CD4-positive, alpha-beta memory T cell (primary cell): ENCODE measurements at places on chromosomes 16 and 17.

DNA sequence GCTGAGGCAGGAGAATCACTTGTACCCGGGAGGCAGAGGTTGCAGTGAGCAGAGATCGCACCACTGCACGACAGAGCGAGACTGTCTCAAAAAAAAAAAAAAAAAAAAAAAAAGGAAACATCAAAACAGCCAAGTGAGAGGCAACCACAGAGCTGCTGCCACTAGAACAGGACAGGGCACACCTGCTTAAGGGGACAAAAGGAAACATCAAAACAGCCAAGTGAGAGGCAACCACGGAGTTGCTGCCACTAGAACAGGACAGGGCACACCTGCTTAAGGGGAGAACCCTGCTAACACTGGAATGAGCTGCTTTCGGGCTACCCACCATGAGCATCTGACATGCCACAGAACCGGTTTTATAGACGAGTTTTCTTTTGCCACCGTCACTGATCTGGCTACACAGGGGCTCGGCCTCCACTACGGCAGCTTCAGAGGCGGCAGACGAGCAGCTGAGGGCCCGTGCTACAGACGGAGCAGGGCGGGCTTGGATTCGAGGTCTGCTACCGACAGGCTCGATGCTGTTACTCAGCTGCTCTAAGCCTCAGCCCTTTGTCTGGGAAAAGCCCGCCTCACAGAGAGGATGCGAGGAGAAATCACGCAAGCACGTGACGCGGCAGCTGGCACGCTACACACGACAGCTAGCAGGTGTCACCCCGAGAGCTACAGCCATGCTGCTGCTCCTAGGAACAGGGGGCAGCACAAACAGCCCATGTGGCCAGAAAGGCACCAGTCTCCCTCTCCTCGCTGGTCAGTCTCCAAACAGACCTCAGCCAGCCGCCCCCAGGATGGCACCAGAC, 2.0 kb downstream of the P4HB start:
- DNase-seq = no peak

DNA sequence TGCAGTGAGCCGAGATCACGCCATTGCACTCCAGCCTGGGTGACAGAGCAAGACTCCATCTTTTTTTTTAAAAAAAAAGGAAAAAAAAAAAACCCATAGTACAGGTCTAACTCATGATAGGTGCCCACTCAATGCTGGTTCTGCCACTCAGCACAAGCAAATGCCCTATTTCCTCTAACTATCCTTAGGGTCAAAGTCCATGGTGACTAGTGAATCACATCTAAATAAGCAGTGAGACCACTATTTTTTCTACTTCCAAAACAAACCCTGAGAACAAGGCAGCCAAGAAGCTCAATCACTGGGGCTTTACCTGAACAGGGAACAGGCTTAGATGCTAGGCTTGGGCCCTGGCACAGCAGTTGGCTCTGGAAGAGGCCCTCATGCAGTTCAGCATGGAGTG, 3.4 kb downstream of the BLTP2 start:
- DNase-seq = no peak

DNA sequence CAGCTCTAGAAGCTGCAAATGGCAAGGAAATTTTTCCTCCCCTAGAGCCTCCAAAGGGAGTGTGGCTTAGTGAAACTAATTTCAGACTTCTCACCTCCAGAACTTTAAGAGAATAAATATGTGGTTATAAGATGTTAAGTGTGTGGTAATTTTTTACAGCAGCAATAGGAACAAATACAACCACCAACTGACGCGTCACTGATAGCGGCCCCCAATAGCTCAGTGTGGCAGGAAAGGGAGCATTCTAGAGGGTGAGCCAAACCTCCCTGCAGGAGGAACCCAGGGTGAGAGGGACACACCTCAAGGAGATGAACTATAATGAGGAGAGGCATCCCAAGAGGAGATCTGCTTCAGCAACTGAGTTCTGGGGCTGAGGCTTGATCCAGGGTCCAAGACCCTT, 4.0 kb downstream of the CCL4 start:
- no peak for DNase-seq

DNA sequence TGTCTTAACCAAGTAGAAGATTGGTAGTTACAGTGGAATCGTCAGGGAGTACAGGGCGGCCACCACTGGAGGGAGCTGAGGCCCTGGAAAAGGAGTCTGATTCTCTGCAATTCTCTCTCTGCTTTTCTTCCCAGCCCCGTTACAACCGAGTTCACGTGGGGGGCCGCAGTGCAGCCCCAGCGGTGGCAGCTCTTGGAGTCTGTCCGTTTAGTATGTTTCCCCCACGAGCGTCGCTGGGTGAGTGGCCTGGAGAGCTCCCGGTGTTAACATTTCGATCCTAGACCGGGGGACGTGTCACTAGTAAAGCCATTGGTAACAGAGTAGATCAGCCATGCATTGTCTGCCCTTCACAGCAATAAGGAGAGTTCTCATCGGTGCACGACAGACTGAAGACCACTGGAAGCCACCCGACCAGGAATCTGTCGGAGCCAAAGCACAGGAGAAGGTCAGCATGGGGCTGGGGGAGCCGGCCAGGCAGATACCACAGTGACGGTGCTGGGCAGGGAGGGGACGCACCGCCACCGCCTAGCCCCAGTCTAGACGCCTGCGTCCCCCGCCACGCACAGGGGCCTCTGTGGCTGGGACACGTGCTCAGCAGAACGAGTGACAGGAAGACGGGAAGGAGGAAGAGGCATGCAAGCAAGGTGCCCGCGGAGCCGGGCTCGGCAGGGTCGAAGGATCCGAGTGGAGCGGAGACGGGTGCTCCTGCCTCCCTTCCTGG, 15.7 kb downstream of the SLC16A3 start:
- DNase-seq = no peak

- no peak for DNase-seq
Observed at GRCh38 chr17:14775731-14776492, 475.0 kb downstream of the HS3ST3B1 start.

DNA sequence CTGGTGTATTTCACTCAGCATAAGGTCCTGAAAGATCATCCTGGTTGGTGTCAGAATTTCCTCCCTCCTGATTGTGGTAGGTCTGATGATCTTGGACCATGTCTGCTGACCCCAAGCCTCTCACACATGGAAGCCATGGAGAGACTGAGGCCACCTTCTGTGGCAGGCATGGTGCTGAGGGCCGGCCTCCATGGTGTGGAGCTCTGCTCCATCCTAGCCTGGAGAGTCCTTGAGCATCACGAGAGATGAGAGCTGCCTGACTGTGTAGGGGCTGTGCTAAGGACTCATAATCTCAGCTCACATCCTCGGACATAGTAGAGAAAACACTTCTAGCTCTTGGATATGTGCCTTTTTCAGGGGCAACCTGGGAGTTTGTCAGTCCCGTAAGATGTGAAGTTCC, 40.6 kb downstream of the MPRIP start:
- no peak for DNase-seq

GRCh38 chr16:1530883-1531637, 2.4 kb upstream of the TMEM204 start:
- no peak for DNase-seq

DNA sequence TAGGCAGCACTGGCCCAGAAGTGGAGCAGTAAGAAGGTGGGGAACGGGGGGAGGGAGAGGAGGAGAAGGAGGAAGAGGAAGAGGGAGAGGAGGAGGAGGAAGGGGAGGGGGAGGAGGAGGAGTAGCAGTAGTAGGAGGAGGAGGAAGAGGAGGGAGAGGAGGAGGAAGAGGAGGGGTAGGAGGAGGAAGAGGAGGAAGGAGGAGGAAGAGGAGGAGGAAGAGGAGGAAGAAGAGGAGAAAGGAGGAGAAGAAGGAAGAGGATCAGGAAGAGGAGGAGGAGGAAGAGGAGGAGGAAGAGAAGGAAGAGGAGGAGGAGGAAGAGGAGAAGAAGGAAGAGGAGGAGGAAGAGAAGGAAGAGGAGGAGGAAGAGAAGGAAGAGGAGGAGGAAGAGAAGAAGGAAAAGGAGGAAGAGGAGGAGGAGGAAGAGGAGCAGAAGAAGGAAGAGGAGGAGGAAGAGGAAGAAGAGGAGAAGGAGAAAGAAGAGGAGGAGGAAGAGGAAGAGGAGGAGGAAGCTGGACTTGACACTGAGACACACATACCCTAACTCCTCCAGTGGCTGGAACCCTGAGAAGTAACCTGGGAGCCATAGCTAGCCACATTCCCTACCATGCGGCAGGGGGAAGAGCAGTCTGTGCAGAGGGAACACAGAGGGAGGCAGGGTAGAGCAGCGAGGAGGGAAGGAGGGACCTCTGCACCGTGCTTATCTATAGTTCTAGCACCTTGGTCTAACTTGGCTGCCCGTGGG, 35.8 kb downstream of the LRRC75A start:
- DNase-seq = no peak

- no peak for DNase-seq
Observed at GRCh38 chr17:4144422-4144747, 1.4 kb downstream of the CYB5D2 start.
